ENCODE measurements at places on chromosomes 2 and 18. TPM values are rescaled to one million over a fixed set of nuclear protein-coding genes. Genes with fewer than 3 reads are reported as not detected.

The TUBB8B gene
- not detected for total RNA-seq

The PLGLB1 gene
- total RNA-seq, result 2.1 TPM

The ELOA2 gene
- total RNA-seq, result not detected

DNA sequence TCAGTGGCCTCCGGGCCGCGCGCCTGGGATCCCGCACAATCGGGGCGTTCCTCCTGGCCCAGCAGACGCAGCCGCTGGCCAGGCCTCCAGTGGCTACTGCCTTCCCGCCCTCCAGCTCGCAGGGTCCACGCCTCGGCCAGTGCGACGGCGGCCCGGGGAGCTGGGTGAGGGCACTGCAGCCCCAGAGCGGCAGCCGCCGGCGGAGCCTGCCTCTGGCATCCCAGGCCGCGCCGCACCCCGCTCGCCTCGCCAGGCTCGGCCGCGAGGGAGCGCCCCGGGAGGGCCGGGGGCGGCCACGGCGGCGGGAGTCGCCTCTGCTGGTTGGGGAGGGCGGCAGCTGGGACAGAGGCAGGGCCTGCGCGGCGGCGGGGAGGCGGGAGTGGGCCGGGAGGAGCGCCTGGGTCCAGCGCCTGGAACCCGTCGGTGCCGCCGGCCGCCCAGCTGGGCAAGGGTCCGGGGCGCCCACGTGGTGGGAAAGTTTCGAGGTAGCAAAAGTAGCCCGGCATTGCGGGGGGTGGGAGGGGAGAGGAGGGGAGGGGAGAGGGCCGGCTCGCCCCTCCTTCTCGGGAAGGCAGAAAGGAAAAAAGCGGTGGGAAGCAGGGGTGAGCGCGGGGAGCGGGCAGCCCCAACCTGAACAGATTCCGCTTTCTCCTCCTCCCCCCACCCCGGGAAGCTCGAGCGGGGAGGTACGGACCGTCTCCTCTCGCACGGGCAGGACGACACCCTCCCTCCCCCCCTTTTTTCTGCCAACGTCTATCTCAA, 1.5 kb upstream of the INHBB start:
- peaks cover 51% of the 10 kb centered on the region for H3K27me3 ChIP-seq
- peaks cover 10% of the 10 kb centered on the region for H3K4me1 ChIP-seq
- H3K36me3 ChIP-seq, result no peaks in the 10 kb centered on the region
- no peak for DNase-seq

- no peak for DNase-seq
- H3K27me3 ChIP-seq, result no peaks in the 10 kb centered on the region
- H3K36me3 ChIP-seq, result no peaks in the 10 kb centered on the region
- H3K4me3 ChIP-seq, result no peak overlapping the region
These were observed 1247.6 kb downstream of the CNTNAP5 start for GRCh38 chr2:125272651-125273050.

DNA sequence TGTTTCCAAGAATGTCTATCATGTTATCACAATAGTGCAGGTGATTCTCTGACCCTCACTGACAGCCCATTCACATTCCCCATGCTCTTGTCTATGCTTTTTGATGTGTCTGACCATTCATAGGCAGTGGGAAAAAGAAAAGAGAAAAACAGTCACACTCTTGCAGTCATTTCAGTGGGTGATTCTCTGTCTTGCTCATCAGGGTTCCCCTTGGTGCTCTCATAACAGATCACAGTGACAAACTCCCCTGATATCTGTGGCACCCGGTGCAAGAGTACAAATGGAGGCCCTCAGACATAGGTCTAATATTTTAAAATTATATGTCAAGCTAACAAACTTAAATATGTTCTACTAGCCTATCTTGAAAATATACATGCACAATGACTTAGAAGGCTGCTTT, 72.7 kb upstream of the PPP1CB start:
- H3K4me1 ChIP-seq, result peaks cover 53% of the 10 kb centered on the region
- peak overlapping the region; percentile 82 for H3K27ac ChIP-seq
- no peak for DNase-seq
- no peaks in the 10 kb centered on the region for H3K27me3 ChIP-seq
- peaks cover 3% of the 10 kb centered on the region for H3K36me3 ChIP-seq

- H3K36me3 ChIP-seq, result no peaks in the 10 kb centered on the region
- no peak for DNase-seq
- H3K27me3 ChIP-seq, result peaks cover 5% of the 10 kb centered on the region
- no peaks in the 10 kb centered on the region for H3K4me1 ChIP-seq
These were observed 404.8 kb downstream of the TXNL1 start for GRCh38 chr18:56233595-56233994.

GRCh38 chr2:240248721-240249422, 108.4 kb upstream of the OTOS start:
- H3K27me3 ChIP-seq, result no peaks in the 10 kb centered on the region
- no peaks in the 10 kb centered on the region for H3K4me1 ChIP-seq
- no peak overlapping the region for H3K27ac ChIP-seq
- DNase-seq, result no peak
- no peaks in the 10 kb centered on the region for H3K36me3 ChIP-seq

GRCh38 chr18:11821643-11822237, 29.5 kb upstream of the CHMP1B start:
- H3K27me3 ChIP-seq, result no peaks in the 10 kb centered on the region
- no peaks in the 10 kb centered on the region for H3K36me3 ChIP-seq
- no peak for DNase-seq
- no peaks in the 10 kb centered on the region for H3K4me1 ChIP-seq
